ENCODE measurements at places on chromosomes 1 and 21.
A peak's percentile ranks its signal among the peaks of the same experiment; 100 is the strongest.

GRCh38 chr1:223244366-223245103 lies 101.5 kb upstream of the TLR5 start:
- DNase-seq: no peak
- H3K4me3 ChIP-seq: no peak overlapping the region
- peak overlapping the region; percentile 46 for H3K27ac ChIP-seq
- no peaks in the 10 kb centered on the region for H3K36me3 ChIP-seq
- peaks cover 2% of the 10 kb centered on the region for H3K27me3 ChIP-seq
- peaks cover 32% of the 10 kb centered on the region for H3K4me1 ChIP-seq

- no peaks in the 10 kb centered on the region for H3K36me3 ChIP-seq
- H3K27me3 ChIP-seq: peaks cover 6% of the 10 kb centered on the region
- H3K4me1 ChIP-seq: no peaks in the 10 kb centered on the region
Observed at GRCh38 chr1:63827411-63828321, 53.8 kb downstream of the ROR1 start.

- H3K4me3 ChIP-seq: no peak overlapping the region
- peaks cover 21% of the 10 kb centered on the region for H3K4me1 ChIP-seq
- no peaks in the 10 kb centered on the region for H3K36me3 ChIP-seq
- peaks cover 20% of the 10 kb centered on the region for H3K27me3 ChIP-seq
- no peak for DNase-seq
Observed at GRCh38 chr1:210448297-210448892, 119.7 kb downstream of the HHAT start.

- H3K36me3 ChIP-seq: peaks cover 84% of the 10 kb centered on the region
- no peak overlapping the region for H3K4me3 ChIP-seq
- H3K4me1 ChIP-seq: peaks cover 25% of the 10 kb centered on the region
- H3K27me3 ChIP-seq: no peaks in the 10 kb centered on the region
- H3K27ac ChIP-seq: no peak overlapping the region
- no peak for DNase-seq
Observed at GRCh38 chr1:236861560-236862218, 66.6 kb downstream of the MTR start.

DNA sequence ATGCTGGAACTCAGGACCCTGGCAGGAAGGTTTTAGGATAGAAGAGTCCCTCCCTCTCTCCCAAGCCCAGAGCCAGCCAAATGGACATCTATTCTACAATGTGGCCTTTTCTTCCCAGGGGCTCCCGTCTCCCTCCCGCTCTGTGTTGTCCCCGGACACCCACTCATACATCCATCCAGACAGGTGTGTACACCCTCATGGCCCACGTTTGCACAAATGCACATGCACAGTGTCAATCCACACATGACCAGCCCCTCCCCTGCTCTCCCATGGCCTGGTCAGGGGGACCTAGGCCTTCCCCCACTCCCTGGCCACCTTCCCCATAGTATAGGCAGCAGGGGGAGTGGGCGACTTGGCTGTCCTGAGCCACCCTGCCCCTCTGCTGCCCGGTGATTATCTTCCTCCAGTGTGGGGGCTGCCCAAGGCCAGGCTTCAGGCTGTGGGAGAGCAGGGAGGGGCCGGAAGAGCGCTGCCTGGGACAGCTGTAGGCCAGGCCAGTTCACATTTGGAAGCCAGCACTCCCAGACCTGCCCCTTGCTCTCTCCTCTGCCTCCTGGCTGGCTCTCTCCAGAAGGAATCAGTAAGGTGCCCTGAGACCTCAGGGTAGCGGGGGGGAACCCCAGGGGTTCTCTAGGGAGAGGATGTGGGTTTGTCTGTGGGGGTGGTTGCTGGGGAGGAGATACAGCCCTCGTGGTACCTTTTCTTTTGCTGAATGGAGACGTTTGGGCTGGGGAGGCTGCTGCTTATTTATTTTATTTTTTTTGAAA lies 4.1 kb upstream of the PTPN7 start:
- DNase-seq: peak; percentile 73
- H3K27ac ChIP-seq: peak overlapping the region; percentile 99
- peaks cover 19% of the 10 kb centered on the region for H3K36me3 ChIP-seq

- no peak for DNase-seq
- no peaks in the 10 kb centered on the region for H3K36me3 ChIP-seq
- no peaks in the 10 kb centered on the region for H3K27me3 ChIP-seq
- H3K4me1 ChIP-seq: no peaks in the 10 kb centered on the region
Observed at GRCh38 chr1:17746920-17747319, 8.2 kb upstream of the ACTL8 start.

DNA sequence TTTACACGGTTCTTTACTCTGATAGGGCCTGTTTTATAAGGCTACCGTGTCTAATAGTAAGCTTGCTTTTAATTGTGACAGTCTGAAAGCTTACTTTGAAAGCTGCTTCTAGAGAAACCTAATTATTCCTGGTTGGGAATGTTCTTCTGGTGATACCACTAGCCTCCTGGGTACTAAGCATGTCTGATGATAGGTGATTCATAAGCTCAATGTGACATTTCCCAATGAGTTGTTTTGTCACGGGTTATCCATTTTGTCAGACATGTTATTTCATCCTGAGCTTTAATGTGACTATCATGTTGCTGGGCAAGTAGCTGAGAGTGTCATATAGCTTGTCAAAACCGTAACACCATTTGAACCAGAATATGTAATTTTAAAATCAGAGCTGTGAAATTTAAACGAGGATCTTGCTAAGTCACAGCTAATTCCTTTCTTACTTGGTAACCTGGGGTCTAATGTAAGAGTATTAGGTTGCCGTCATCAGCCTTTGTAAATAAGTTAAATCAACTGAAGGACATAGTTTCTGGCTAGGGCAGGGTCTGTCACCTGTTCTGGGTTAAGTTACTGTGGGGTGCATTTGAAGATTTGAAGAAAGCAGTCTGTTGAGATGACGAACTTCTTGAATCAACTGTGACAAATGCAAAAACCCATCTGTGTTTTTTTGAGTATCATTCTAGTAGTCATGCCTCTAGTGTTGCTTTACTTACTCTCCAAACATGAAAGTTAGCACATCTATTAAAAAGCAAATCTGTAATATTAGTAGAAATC lies 529.2 kb downstream of the USP25 start:
- H3K4me1 ChIP-seq: peaks cover 1% of the 10 kb centered on the region
- H3K36me3 ChIP-seq: no peaks in the 10 kb centered on the region
- DNase-seq: no peak
- H3K4me3 ChIP-seq: no peak overlapping the region

DNA sequence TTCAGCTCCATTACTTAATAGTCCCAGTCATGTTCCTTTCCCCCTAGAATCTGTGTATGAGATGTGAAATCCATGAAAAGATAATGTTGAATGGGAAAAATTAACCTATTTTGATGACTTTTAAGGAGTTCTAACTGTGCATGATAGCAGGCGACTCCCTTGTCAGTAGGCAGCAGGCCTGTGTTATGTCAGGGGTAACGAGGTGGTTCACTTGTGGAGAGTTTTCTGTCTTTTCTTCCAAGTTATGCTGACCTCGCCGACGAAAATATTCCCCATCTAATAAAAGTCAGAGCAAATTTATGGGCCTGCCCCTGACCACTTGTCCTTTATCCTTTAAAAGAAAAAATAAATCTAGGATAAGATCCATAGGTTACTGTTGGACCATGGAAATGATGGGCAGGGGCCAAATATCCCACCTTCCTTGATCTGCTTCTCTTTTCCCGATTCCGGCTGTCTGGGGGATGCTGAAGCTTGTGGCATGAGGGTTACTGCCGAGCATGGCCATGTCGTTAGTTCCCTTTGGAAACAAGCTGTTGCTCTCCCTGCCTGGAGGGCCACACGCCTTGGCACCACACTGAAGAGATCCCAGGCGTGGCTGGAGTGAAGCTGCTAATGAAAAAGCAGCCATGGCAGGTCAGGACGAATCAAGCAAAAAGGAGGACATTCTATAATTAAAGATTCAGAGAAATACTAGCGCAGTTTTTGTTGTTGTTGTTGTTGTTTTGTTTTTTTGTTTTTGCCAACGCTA lies 93.8 kb downstream of the ROR1 start:
- H3K27me3 ChIP-seq: peaks cover 5% of the 10 kb centered on the region
- no peak overlapping the region for H3K4me3 ChIP-seq
- no peaks in the 10 kb centered on the region for H3K4me1 ChIP-seq
- DNase-seq: no peak
- no peaks in the 10 kb centered on the region for H3K36me3 ChIP-seq
- H3K27ac ChIP-seq: no peak overlapping the region

GRCh38 chr1:67270541-67270940 lies 37.1 kb upstream of the IL12RB2 start:
- H3K27me3 ChIP-seq: no peaks in the 10 kb centered on the region
- H3K4me1 ChIP-seq: peaks cover 32% of the 10 kb centered on the region
- no peak for DNase-seq
- H3K4me3 ChIP-seq: no peak overlapping the region
- peaks cover 28% of the 10 kb centered on the region for H3K36me3 ChIP-seq

DNA sequence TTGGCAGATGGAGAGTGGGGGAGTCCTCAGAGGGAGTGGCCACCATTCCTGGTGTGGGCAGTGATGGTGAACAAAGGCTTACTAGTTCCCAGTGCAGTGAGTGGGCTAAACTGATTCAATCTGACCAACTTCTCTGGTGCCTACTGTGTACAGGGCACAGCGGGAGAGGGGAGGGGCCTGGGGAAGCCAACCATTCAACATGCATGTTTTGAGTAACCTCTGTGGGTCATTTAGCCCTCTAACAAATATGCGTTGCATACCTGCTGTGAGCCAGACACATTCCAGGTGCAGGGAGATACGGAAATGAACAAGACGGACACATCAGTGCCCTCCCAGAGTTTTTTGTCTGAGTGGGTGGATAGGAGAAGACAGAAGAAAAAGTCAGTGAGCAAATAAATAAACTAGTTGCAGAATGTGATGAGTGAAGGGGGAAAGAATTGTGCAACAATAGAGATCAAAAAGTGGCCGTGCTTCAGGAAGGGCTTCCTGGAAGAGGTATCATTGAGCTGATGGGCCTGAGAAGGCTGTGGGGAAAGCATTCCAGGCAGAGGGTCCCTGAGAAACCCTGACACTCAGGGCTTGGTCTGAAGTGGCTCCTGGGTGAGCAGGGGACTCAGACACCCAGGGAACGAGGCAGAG lies 78.8 kb downstream of the EPHB2 start:
- H3K27ac ChIP-seq: no peak overlapping the region
- no peaks in the 10 kb centered on the region for H3K36me3 ChIP-seq
- H3K4me3 ChIP-seq: no peak overlapping the region
- no peak for DNase-seq
- no peaks in the 10 kb centered on the region for H3K27me3 ChIP-seq

DNA sequence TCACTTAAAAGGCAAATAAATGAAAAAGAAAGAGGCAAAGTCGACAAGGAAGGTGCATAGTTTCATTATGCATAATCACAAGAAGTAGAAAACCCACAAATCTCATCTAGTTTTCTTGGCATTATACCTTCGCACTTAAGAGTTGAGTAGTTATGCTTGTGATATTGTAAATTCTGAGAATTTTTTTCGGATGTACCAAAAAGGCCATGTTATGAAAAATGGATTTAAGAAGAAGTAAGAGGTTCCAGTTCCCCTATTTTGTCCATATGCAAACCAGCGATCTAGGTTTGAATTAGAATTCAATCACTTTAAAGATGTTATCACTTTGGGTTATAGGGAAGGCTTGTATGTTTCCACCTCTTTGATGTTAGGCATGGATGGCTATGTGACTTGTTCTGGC lies 7.9 kb upstream of the ERICH3 start:
- H3K27me3 ChIP-seq: peaks cover 12% of the 10 kb centered on the region
- no peak for DNase-seq
- no peaks in the 10 kb centered on the region for H3K36me3 ChIP-seq
- no peak overlapping the region for H3K4me3 ChIP-seq

DNA sequence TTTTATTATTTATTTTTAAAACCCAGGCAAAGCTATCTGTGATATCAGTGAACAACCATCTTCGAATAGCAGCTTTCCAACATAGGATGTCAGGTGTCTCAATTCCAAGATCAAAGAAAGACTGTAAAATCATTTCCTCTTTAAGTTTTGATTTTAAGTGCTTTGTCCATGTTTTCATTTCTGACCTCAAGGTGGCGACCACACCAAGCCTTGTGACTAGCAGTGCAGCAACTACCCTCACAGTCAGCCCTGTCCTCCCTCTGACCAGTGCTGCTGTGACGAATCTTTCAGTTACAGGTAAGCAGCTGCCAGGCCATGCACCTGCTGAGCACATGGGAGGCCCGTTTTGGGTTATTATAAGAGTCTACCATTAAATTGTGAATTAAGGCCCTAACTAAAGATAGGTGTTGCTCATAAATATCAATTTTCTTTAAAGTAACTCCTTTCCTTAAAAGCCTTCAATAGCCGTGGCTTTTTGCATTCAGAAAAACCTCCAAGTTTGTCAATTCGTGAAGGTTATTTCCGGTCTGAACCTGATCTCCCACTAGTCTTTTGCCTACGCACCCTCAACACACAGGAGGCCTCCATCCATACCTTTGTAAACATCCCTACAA lies 117.0 kb downstream of the CD247 start:
- peaks cover 32% of the 10 kb centered on the region for H3K36me3 ChIP-seq
- no peak overlapping the region for H3K27ac ChIP-seq
- H3K4me3 ChIP-seq: no peak overlapping the region
- DNase-seq: peak; percentile 33

DNA sequence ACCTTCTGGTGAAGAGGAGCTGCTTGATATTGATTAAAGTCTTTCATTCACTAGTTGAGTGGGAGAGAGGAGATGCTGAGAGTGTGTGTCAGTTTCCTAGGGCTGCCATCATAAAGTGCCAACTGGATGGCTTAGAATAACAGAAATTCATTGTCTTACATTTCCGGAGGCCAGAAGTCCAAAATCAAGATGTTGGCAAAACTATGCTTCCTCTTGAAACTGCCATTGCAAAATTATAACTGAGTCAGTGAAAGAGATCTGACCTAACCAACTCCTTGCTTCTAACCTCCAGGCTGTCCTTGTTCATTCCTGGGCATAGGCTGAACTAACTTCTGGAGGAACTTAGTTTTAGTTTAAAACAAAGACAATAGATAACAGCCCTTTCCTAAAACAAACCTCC lies 47.1 kb downstream of the PTGS2 start:
- H3K27ac ChIP-seq: no peak overlapping the region
- DNase-seq: no peak
- no peak overlapping the region for H3K4me3 ChIP-seq
- H3K36me3 ChIP-seq: no peaks in the 10 kb centered on the region

GRCh38 chr21:33199100-33199464 lies 30.7 kb upstream of the IFNAR2 start:
- no peak overlapping the region for H3K27ac ChIP-seq
- H3K27me3 ChIP-seq: peaks cover 6% of the 10 kb centered on the region
- no peak overlapping the region for H3K4me3 ChIP-seq
- H3K4me1 ChIP-seq: peaks cover 29% of the 10 kb centered on the region
- no peak for DNase-seq

DNA sequence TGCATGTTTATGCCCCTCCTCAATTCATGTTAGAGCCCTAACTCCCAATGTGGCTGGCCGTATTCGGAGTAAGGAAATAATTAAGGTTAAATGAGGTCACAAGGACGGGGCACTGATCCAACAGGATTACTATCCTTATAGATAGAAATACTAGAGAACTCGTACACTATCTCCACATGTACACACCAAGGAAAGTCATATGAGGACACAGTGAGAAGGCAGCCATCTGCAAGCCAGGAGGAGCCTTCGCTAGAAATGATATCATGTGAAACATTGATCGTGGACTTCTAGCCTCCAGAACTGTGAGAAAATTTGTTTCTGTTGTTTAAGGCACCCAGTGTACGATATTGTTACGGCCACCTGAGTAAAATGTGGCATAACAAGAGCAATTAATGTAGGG lies 79.7 kb downstream of the FAF1 start:
- no peaks in the 10 kb centered on the region for H3K27me3 ChIP-seq
- no peaks in the 10 kb centered on the region for H3K36me3 ChIP-seq
- H3K4me1 ChIP-seq: no peaks in the 10 kb centered on the region
- no peak overlapping the region for H3K4me3 ChIP-seq
- no peak for DNase-seq
- H3K27ac ChIP-seq: no peak overlapping the region

- DNase-seq: no peak
- H3K27ac ChIP-seq: no peak overlapping the region
- H3K4me3 ChIP-seq: peak overlapping the region; percentile 57
Observed at GRCh38 chr1:20716232-20716631, 1.6 kb downstream of the KIF17 start.

Data from activated T-helper 2 cell treated with anti-CD3 and anti-CD28 coated beads, Interferon-gamma antibody, Interleukin-2, Interleukin-4, amounts not matched to agents 10 μg/mL and 5 μg/mL and 100 μg/mL, durations not matched to agents 14 hours and 24 hours and 36 hours (primary cell).